Mammary epithelial cell (primary cell): ENCODE measurements at places on chromosomes 4 and X.

GRCh38 chrX:100356351-100356896, 53.6 kb downstream of the PCDH19 start:
- DNase-seq, result no peak

DNA sequence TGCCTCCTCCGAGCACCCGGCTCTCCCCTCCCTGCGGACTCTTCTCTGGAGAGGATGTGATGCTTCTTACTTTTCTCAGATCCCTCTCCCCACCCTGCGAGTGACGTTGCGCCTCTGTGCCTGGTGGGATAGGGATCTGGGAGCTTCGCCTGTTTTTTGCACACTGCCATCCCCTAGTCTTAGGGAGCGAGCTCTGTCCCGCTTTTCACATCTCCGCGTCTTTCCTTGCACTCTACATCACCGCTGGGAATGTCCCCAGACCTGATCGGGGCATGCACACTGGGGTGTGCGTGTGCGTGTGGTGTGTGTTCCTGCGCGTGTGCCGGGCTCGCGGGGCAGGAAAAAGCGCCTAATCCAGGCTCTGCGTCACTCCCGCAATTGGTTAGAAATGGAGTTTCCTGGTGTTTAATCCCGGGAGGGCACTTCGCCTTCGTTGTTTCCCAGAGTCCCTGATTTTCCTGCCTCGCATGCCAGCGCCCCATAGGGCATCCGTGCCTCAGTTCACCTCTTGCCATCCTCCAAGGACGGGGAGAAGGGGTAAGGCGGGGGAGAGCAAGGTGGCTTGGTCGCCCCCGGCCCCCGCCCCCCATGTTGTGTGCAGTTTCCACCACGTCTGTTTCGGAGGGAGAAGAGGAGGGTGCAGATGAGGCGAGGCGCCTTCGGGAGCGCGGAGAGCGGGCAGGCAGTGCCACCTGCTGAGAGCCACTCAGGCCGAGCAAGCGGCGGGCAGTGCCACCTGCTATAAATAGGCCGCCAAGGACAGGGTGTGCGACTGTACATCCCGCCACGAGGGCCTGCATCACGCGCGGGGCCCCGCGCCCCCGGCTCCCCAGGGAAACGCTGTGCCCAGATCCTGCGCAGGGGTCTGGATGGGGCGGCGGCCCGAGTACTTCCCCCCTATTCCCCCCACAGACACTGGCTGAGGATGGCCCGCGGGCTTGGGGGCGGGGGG, 759 bp upstream of the TBC1D1 start:
- no peak for DNase-seq

DNA sequence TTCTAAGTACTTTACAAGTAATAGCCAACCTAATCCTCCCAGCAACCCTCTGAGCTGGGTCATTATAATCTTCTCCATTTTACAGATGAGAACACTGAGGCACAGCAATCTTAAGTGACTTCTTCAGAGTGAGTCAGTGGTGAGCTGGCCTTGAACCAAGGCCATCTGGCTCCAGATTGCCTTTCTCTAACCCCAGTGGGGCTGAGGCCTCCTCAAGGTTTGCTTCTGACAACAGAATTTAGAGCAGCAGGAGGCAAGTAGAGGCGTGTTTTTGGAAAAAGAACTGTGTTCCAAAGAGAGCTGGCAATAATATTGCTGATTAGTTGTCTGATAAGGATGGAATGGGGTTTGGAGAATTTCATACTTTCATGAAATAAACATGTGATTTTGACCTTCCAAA, 41.2 kb downstream of the PIR start:
- DNase-seq, result peak; percentile 65

DNA sequence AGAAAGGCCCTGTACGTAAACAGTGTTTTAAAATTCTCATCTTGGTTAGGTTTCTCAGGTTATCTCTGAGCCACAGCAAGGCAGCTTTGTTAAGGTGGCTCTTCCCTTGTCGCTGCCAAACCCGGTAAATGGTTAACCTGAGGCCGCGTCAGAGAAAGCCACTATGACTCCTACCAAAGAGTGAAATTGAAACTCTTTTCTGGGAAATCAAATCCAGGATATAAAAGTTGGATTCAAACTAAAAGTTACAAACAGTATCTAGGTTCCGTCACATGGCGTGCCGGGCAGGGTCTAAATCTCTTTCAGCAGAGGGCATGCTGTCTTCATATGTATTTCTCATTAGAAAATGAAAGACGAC, 433 bp downstream of the MMAA start:
- peak; percentile 60 for DNase-seq

DNA sequence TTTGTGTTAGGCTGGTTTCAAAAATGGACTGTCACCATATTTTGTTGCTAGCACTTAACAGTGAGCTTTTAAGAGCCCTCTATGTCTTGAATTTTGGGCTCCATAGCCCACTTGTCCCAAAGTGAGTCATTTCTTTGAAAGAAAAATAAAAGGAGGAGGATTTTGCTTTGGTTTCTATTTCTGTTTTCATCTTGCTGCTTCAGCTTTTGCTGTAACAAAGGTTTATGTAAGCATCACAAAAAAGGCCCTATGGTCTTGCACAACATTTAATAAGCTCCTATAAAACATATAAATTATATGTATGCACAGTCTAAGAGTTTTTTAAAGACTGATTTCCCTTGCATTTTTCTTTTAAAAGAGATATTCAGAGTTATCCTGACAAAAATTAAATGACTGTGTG, 105.2 kb downstream of the PHOX2B start:
- no peak for DNase-seq

DNA sequence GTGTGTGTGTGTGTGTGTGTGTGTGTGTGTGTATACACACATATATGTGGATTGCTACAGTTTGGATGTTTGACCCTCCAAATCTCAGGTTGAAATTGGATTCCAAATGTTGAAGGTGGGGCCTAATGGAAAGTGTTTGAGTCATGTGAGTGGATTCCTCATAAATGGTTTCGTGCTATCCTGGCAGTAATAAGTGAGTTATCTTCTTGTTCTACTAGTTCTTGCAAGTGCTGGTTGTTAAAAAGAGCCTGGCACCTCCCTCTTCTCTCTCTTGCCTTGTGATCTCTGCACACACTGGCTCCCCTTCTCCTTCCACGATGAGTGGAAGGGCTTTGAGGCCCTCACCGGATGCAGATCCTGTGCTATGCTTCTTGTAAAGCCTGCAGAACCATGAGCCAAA, 344.1 kb downstream of the SH2D1A start:
- peak; percentile 11 for DNase-seq

- no peak for DNase-seq
Observed at GRCh38 chr4:1414831-1415680, 8.8 kb upstream of the NKX1-1 start.

GRCh38 chrX:42499620-42500019, 278.3 kb downstream of the PPP1R2C start:
- no peak for DNase-seq

GRCh38 chr4:169604131-169604900, 8.1 kb downstream of the NEK1 start:
- peak; percentile 78 for DNase-seq

- no peak for DNase-seq
Observed at GRCh38 chrX:6693051-6693450, 158.1 kb upstream of the VCX3A start.

DNA sequence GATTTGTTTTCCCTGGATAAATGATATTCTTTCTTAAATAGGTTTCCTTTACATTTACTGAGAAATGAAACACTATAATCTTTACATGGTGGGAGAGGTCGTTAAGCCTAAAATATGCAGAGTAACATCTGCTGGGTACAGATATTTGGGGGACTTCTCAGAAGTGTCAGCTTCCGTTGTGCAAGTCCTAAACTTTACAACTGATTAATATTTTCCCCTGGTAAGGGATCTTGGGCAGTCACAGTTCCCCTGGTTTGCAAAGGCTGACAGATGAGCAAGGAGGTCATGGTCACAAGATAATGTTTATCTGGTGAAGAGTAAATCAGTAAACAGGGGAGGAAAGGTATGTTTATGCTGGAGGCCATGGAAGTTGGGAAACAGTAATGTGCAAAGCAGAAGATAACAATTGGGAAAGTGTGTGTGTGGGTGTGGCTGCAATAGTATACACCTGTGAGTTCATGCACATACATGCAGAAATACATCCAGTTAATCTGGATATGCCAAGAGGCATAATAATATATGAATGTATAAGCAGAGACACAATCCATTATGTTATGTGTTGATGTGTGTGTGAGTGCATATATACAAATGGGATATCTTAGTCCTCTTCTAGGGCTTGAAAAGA, 508.2 kb upstream of the FAM241A start:
- no peak for DNase-seq

GRCh38 chr4:55854129-55854528, 681 bp downstream of the EXOC1 start:
- DNase-seq, result no peak

GRCh38 chr4:173699841-173700475, 169.9 kb upstream of the HAND2 start:
- DNase-seq, result no peak

DNA sequence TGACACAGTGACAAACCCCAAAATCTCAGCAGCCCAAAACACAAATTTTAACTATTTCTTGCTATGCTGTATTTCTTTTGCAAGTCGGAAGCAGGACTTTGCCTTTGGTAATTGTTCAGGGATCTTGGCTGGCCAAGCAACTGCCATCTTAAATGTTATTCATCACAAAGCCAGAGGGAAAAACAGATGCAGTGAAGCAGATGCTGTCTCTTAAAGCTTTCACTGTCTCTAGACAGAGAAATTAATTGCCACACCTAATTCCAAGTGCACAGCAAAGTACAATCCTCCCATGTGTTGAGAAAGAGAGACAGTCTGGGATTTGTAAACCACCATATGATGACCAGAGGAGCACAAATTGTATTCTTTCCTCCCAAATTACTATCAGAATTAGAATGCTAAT, 30.0 kb upstream of the GALNT7 start:
- DNase-seq, result no peak

DNA sequence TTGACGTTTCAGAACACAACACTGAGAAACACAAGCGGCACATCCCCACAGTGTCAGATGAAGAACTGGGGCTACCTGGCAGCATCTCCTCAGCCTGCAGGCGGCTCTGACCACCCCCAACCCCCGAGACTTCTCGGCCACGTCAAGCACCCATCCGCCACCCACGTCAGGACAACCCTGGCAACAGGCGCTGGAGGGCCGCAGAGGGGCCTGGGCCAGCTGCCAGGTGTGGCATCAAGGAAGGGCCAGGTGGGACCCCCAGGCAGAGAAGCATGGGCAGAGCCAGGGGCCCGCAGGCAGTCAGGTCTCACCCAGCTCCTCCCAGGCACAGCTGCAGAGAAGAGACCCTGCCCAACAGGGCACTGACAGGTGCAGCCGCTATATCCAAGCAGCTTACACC, 22.3 kb downstream of the GAK start:
- no peak for DNase-seq
